Endodermal cell (in vitro differentiated cells): ENCODE measurements at places on chromosomes 16 and 17. TPM values are rescaled to one million over a fixed set of nuclear protein-coding genes. Genes with fewer than 3 reads are reported as not detected.
A peak's percentile ranks its signal among the peaks of the same experiment; 100 is the strongest.

Gene CCT6B
- total RNA-seq = 0.88 and 1.5 TPM in 2 replicates

- peak; percentile 63 for DNase-seq
These were observed 418.3 kb downstream of the NPIPA7 start for GRCh38 chr16:16797239-16797638.

DNA sequence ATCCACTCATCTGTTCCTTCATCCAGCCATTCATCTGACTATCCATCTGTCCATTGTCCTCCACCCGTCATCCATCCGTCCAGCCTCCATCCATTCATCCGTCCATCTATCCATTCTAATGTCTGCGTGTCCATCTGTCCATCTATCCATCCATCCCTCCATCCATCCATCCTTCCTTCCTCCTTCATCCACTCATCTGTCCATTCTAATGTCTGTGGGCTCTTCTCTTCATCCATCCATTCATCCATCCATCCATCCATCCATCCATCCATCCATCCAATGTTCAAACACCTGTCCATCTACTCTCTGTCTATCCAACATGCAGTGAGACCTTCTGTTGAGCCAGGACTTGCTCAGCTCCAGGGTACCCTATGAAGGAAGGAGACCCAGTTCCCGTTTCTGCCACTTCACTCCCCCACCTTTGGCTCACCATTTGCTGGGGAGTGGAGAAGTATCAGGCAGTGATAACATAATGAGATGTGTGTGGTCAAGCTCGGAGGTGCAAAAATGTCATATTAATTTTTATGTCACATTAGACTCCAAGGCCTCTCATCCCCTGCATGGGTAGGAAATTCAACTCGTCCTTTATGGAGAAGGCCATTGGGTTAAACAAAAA lies 36.5 kb upstream of the ADGRG1 start:
- DNase-seq = no peak

- DNase-seq = peak; percentile 65
These were observed 54.3 kb downstream of the KPNA2 start for GRCh38 chr17:68089881-68090280.
